Central memory CD8-positive, alpha-beta T cell (primary cell): ENCODE measurements at places on chromosomes 16 and 17.

DNA sequence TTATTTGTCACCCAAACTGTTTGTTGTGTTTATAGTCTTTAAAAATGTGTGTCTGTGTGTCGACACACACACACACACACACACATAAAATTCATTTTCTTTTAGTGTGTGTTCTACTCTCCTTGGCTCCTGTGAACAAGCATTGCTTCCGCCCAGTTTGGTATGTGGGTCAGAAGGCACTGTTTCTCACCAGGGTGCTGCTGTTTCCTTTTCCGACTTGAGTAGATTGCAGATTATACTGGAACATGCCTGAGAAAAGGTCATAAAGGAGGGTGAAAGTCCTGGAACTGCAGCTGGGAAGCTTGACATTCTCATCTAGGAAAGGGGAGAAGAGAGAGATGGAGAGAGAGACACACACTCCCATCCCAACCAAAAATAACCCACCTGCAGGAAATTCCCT is 330.3 kb downstream of the BCAS3 start:
- peaks cover 4% of the 10 kb centered on the region for H3K36me3 ChIP-seq
- H3K27ac ChIP-seq = no peak overlapping the region
- DNase-seq = no peak
- no peaks in the 10 kb centered on the region for H3K27me3 ChIP-seq
- no peak overlapping the region for H3K4me3 ChIP-seq

GRCh38 chr16:72705801-72706200 is 342.1 kb downstream of the ZFHX3 start:
- H3K27me3 ChIP-seq = no peaks in the 10 kb centered on the region
- H3K36me3 ChIP-seq = no peaks in the 10 kb centered on the region
- DNase-seq = no peak
- H3K27ac ChIP-seq = no peak overlapping the region
- no peak overlapping the region for H3K4me3 ChIP-seq

- H3K4me3 ChIP-seq = no peak overlapping the region
- no peak overlapping the region for H3K27ac ChIP-seq
Measured at GRCh38 chr17:13646969-13647542, 45.3 kb upstream of the HS3ST3A1 start.

- H3K36me3 ChIP-seq = peaks cover 55% of the 10 kb centered on the region
- no peak overlapping the region for H3K4me3 ChIP-seq
- H3K27me3 ChIP-seq = no peaks in the 10 kb centered on the region
- H3K4me1 ChIP-seq = no peaks in the 10 kb centered on the region
- no peak for DNase-seq
- peak overlapping the region; percentile 62 for H3K27ac ChIP-seq
Measured at GRCh38 chr16:87835882-87836331, 33.4 kb downstream of the SLC7A5 start.

GRCh38 chr16:69260506-69260905 is 50.6 kb upstream of the VPS4A start:
- peaks cover 11% of the 10 kb centered on the region for H3K4me1 ChIP-seq
- H3K4me3 ChIP-seq = no peak overlapping the region
- peaks cover 18% of the 10 kb centered on the region for H3K36me3 ChIP-seq
- DNase-seq = no peak
- H3K27me3 ChIP-seq = no peaks in the 10 kb centered on the region
- H3K27ac ChIP-seq = peak overlapping the region; percentile 51

- no peak for DNase-seq
- H3K4me1 ChIP-seq = no peaks in the 10 kb centered on the region
- H3K4me3 ChIP-seq = no peak overlapping the region
- peaks cover 72% of the 10 kb centered on the region for H3K27me3 ChIP-seq
Measured at GRCh38 chr16:27918755-27919154, 144.8 kb downstream of the GSG1L start.

DNA sequence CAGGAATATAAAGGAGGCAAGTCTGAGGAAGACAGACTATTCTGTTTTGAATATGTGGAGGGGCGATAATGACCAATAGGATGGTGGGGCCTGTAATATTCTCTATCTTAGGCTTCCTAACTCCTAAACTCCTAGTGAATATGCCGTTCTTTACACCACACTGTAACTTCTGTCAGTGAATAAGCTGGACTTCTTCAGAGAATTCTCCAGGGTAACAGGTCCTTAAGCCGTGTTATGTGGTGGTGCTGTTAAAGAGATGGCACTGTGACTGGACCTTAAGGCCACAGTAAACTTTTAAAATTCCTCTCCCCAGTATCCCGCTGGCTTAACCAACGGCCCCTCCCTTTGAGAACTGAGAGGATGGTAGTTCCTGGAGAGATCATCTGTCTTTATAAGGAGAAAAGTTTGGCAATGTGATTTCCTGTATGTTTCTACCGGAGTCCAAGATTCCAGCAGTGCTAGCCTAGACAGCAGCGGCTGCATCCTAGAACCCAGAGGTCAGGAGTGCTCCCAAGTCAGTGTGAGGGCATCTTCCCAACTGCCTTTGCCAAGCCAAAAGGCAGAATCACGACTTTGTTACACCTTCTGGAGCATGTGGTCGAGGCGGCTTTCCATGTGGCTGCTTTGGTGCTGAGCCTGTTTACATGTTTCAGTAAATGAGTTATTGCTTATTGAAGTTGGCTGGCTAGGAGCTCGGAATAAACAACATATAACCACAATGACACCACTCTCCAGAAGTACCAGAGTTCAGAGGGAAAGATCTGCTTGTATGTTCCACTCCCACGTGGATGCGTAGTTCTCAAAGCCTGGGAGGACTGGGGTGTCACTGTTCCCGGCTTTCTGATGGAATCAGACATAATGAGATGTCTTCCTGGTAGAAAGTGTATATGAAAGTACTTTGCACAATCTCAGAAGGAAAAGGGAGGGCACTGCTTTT is 41.0 kb downstream of the TUBD1 start:
- peaks cover 10% of the 10 kb centered on the region for H3K36me3 ChIP-seq
- no peak overlapping the region for H3K27ac ChIP-seq
- no peaks in the 10 kb centered on the region for H3K27me3 ChIP-seq
- H3K4me1 ChIP-seq = peaks cover 19% of the 10 kb centered on the region

- no peak overlapping the region for H3K27ac ChIP-seq
- H3K36me3 ChIP-seq = peaks cover 2% of the 10 kb centered on the region
- DNase-seq = no peak
Measured at GRCh38 chr16:54062361-54063278, 224.0 kb downstream of the IRX3 start.

DNA sequence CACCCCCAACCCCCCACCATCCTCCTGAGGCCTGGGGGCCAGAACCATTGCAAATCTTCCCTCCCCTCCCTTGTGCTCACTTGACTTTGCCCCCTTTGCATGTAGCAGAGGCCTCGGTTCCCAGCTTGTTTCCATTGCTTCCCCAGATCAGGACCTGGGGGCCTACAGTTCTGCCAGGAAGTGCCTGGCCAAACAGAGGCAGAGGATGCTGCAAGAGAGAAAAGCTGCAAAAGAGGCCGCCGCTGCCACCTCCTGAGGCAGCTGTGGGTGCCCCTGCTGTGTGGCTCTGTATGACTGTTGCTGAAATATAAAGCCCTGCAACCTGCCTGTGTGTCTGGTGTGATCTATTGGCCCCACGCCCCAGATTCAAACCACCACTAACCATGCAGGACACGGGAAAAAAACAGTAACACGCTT is 2.3 kb downstream of the NDUFB10 start:
- H3K4me3 ChIP-seq = peak overlapping the region; percentile 94
- H3K27me3 ChIP-seq = no peaks in the 10 kb centered on the region
- H3K36me3 ChIP-seq = peaks cover 57% of the 10 kb centered on the region
- H3K27ac ChIP-seq = peak overlapping the region; percentile 99

DNA sequence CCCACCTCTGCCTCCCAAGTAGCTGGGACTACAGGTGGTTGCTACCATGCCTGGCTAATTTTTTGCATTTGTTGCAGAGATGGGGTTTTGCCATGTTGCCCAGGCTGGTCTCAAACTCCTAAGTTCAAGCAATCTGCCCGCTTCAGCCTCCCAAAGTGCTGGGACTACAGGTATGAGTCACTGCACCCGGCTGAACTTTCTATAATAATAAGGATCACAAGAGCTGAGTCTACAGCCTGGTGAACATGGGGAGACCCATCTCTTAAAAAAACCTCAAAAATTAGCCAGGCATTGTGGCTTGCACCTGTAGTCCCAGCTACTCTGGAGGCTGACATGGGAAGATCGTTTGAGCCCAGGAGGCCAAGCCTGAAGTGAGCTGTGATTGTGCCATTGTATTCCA is 53.5 kb downstream of the WDR59 start:
- no peak overlapping the region for H3K4me3 ChIP-seq
- no peak for DNase-seq
- H3K4me1 ChIP-seq = peaks cover 6% of the 10 kb centered on the region
- no peaks in the 10 kb centered on the region for H3K27me3 ChIP-seq

GRCh38 chr17:39667945-39668924 is at the start of gene PNMT:
TSS of gene PNMT (plus strand) at chr17:39668453. CDS start at chr17:39668476, 23 bp downstream.
- H3K27ac ChIP-seq = peak within 1 kb of the TSS; percentile 90
- H3K4me1 ChIP-seq = peaks cover 30% of the 10 kb centered on the region
- no peaks in the 10 kb centered on the region for H3K36me3 ChIP-seq
- DNase-seq = peak; percentile 54
- H3K27me3 ChIP-seq = no peaks in the 10 kb centered on the region

GRCh38 chr16:31099860-31100638 is 5.5 kb upstream of the VKORC1 start:
- H3K36me3 ChIP-seq = no peaks in the 10 kb centered on the region
- no peaks in the 10 kb centered on the region for H3K27me3 ChIP-seq
- DNase-seq = no peak
- no peak overlapping the region for H3K27ac ChIP-seq
- peaks cover 14% of the 10 kb centered on the region for H3K4me1 ChIP-seq
- H3K4me3 ChIP-seq = no peak overlapping the region

DNA sequence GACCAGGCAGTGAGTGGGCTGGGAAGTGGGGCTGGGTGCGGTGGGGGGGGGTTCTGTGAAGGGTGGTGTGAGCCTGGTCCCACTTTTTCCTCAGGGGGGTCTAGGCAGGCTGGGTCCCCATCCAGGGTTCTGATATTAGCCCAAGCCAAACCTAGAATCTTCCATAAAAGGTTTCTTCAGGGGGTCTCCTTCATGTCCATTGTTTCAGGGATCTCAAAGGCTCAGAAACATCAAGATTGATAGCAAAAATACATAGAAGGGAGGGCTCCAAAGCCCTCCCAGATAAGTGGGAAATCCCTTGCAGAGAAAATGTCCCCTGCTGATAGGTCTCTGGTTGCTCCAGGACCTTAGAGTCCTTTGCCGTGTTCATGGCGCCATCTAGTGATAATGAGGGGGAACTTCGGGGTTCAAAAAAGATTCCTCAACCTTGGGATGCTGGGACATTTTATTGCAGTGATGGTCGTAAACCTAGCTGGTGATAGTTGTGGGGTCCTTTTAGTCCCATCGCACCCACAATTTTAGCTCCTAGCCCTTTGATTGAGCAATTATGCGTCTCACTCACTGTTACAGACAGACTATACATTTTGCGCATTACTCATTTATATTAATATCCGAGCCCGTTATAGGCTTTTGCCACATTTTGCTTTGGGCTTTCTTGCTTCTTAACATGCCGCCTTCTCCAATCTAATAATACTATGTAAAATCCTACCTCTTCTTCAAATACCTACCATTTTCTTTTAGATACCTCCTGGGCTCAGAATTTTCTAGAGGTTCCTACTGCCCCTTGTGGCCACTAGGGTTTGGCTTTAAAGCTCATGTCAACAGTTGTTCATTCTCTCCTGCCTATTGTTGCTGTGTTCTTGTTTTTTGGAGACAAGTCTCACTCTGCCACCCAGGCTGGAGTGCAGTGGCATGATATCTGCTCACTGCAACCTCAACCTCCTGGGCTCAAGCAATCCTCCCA is 35.1 kb downstream of the IGF2BP1 start:
- no peak overlapping the region for H3K27ac ChIP-seq
- DNase-seq = peak; percentile 25
- no peak overlapping the region for H3K4me3 ChIP-seq
- peaks cover 8% of the 10 kb centered on the region for H3K4me1 ChIP-seq

DNA sequence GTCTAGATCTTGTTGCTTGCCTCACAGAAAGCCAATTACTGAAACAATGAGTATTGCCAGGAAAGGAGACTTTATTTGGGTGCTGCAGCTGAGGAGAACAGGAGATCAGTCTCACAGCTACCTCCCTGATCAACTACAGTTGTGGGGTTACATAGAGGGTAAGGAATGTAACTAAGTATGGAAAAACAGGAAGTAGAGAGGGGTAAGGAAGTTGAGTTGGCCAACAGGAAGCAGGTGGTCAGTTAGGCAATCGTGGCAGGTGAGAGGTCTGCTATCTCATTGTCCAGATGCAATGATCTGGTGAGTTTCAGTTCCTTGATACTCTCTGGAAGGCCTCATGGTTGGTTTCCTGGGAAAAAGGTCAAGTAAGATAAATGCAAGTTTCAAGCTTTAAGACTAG is 333.1 kb upstream of the GOT2 start:
- H3K4me1 ChIP-seq = no peaks in the 10 kb centered on the region
- no peak overlapping the region for H3K4me3 ChIP-seq
- no peak overlapping the region for H3K27ac ChIP-seq
- no peaks in the 10 kb centered on the region for H3K36me3 ChIP-seq
- no peaks in the 10 kb centered on the region for H3K27me3 ChIP-seq
- DNase-seq = no peak

DNA sequence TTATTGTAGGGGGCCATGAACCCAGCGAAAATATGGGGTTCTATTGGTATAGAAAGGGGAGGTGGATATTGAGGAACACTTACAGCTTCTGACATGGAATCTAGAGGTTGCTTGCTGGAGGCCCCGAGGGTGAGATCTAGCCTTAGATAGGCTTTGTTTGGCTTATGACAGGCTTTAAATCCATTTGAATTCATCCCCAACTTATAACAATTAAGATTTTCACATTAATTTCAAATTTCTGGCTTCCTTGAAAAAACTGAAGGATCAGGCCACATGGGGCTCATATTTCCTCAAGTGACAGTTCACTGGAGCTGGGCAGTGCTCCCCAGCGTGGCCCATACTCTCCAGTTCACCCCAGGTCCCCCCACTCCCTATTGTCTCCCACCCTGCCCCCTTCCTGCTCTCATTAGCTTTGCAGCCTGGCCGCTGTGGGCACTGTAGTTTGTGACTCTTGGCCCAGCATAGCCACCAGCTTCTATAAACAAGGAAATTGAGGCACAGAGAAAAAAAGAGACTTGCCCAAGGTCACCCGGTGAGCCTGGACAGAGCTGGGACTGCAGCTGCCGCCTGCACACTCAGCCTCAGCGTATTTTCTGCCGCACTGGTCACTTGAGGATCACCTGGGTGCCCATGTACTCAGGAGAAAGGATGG is 19.8 kb upstream of the ADGRG1 start:
- peaks cover 2% of the 10 kb centered on the region for H3K36me3 ChIP-seq
- no peak overlapping the region for H3K27ac ChIP-seq
- no peak for DNase-seq
- H3K4me3 ChIP-seq = no peak overlapping the region
- H3K27me3 ChIP-seq = no peaks in the 10 kb centered on the region

GRCh38 chr17:17073030-17073564 is 30.8 kb downstream of the MPRIP start:
- peak overlapping the region; percentile 72 for H3K27ac ChIP-seq
- H3K36me3 ChIP-seq = peaks cover 22% of the 10 kb centered on the region
- no peak overlapping the region for H3K4me3 ChIP-seq

DNA sequence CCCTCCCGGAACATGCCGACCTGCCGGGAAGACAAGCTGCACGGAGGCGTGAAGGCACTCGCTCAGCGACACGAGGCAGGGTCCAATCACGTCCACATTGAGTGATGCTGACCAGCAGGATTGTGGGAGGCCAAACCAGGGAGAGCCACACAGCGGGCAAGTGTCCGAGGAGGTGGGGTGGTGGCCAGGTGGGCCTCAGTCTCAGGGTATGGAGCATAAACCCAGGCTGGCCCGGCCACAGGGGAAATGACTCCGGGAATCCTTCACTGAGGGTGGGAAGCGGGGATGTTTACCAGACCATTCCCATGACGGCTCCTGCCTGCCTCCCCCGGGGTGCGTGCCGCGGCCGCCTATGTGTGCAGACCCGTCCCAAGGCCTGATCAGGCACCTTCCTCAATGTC is 62.5 kb downstream of the RPH3AL start:
- H3K27me3 ChIP-seq = peaks cover 13% of the 10 kb centered on the region
- peaks cover 19% of the 10 kb centered on the region for H3K4me1 ChIP-seq
- no peak overlapping the region for H3K4me3 ChIP-seq
- DNase-seq = no peak
